ENCODE measurements at places on chromosomes 4 and X.

GRCh38 chrX:123801901-123802300, 58.0 kb upstream of the XIAP start:
- no peak for DNase-seq

GRCh38 chr4:81214144-81214880, 710 bp downstream of the PRKG2 start:
- DNase-seq = peak; percentile 23

DNA sequence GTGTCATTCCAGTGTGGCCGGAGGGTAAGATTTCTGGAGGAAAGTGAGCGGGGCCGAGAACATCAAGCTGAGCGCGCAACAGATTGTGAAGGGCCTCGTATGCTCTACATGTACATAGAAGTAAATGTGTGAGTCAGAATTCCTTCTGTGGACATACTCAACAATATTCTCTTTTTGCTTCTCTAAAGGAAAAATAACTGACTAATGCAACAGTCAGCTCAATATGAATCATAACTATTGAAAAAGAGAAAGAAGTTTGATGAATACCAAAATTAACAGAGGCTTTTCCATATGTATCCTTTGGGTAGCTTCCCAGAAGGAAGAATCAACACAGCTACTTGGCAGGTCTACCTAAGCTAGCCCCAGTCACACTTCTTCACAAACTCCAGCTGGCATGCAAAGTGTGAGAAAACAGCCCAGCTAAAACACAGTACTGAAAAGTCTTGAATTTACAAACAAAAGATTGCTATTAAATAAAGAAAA, 87.5 kb upstream of the ZFP42 start:
- DNase-seq = no peak

GRCh38 chr4:13285336-13285735, 198.8 kb downstream of the RAB28 start:
- no peak for DNase-seq

DNA sequence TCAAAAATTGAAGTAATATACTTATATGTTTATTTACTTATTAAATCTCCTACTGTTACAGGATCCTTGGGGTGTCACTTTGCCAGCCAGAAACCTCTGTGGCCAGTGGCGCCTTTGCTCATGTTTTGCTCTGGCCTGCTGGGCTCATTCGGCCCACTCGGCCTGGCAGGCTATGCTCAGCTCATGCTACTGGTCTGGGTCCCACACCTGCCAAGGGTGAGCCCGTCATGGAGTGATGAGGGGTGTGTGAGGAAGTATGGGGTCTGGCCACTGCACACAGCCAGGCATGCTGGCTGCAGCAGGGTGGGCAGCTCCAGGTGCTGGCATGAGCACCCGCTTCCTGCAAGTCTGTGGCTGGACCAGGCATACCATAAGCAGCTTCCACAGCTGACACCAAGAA, 25.1 kb downstream of the ADH7 start:
- no peak for DNase-seq

- no peak for DNase-seq
Measured at GRCh38 chr4:3313139-3313538, 20.3 kb downstream of the RGS12 start.

DNA sequence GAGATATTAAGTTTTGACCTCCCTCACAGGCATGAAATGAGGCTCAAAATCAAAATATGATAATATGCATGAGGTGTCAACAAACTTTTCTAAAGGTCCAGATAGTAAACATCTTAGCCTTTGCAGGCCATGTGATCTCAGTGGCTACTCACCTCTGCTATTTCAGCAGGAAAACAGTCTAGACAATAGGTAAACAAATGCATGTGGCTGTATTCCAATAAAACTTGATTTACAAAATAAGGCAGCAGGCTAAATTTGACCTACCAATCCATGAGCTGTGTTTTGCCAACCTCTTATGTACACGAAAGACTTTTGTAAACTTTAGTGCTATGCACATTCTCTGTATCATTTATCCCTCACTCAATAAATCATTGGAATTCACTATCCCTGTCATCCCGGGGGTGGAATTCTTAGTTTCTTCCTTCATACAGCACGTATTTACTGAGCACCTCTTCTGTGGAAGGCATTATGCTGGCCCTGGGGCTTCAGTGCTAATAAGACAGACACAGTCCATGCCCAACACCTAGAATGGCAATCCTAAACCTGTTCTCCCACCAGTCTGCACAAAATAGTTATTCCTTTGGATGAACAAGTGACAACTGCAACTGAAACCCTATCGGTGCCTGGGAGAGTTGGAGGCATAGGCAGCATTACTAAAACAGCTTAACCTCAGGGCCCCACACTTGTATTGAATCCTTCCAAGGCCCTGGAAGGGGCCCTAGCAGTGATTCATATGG, 19.9 kb downstream of the MAGEB17 start:
- DNase-seq = no peak

All from hepatocyte (in vitro differentiated cells).